ENCODE measurements at places on chromosomes 4 and X.

DNA sequence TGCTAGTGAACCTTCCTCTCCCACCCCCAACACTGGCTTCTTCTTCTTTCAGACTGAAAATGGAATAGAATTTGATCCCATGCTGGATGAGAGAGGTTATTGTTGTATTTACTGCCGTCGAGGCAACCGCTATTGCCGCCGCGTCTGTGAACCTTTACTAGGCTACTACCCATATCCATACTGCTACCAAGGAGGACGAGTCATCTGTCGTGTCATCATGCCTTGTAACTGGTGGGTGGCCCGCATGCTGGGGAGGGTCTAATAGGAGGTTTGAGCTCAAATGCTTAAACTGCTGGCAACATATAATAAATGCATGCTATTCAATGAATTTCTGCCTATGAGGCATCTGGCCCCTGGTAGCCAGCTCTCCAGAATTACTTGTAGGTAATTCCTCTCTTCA is 14.7 kb downstream of the TNMD start:
- no peak for DNase-seq

DNA sequence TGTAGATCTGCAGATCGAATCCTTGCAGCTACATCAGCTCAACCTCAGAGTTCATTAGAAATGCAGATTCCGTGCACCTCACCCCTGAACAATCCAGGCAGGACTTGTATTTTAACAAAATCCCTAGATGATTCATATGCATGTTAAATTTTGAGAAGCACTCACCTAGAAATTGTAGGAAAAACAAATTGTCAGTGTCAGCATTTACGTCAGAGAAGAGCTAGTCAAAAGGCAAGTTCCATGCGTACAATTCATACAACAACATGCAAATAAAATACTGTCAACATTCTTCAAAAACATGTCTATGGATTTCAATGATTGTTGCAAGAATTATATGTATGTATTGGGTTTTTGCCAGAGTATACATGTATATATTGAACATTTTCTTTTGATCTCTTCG is 504.5 kb downstream of the NLGN4X start:
- no peak for DNase-seq

GRCh38 chrX:140151316-140151715 is 186.0 kb upstream of the CXorf66 start:
- DNase-seq, result no peak

DNA sequence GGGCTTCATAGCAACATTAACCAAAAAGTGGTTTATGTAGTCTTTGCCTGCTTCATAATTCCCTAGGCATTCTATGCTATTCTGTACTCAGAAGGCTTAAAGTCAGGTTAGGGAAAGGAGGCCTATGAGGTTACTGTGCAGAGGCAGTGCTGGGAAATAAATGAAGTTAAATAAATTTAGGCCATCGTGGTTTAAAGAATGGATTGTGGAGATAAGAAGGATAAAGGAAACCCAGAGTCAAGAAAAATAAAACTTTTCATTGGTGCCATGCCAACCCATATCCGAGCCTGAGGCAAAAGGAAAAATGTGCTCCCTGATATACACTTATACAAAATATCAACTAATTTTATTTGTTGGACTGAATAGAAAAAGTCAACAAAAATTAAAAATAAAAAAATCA is 70.2 kb downstream of the AR start:
- DNase-seq, result no peak

GRCh38 chr4:7727749-7728148 is 211.9 kb downstream of the AFAP1 start:
- no peak for DNase-seq

- DNase-seq, result no peak
These were observed 134.7 kb downstream of the DCLK2 start for GRCh38 chr4:150212927-150213326.

DNA sequence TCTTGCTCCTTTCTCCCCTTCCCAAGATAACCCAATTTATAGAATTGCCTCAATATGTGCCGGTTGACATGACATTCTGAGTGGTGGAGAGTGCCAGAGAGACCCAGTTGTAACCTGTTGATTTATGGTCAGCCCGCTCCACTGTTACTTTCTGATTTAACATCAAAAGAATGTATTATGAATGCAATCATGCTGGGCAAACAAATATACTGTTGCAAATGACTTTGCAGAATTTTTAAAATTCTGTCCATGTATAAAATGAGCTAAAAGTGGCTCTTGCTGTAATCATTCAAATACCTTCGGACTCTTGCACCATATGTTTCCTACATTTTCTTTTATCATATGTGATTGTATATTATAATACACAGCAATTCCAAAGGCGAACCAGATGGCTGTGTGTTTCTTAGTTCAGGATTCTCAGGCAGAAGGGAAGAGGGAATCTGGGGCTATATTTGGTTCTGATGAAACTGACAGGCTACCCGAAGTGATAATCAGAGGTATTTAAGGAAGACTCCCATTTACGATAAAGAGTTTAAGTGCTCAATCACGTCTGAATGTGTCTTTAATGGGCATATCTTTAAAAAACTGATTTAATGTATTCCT is 131.7 kb downstream of the CLCN4 start:
- no peak for DNase-seq

DNA sequence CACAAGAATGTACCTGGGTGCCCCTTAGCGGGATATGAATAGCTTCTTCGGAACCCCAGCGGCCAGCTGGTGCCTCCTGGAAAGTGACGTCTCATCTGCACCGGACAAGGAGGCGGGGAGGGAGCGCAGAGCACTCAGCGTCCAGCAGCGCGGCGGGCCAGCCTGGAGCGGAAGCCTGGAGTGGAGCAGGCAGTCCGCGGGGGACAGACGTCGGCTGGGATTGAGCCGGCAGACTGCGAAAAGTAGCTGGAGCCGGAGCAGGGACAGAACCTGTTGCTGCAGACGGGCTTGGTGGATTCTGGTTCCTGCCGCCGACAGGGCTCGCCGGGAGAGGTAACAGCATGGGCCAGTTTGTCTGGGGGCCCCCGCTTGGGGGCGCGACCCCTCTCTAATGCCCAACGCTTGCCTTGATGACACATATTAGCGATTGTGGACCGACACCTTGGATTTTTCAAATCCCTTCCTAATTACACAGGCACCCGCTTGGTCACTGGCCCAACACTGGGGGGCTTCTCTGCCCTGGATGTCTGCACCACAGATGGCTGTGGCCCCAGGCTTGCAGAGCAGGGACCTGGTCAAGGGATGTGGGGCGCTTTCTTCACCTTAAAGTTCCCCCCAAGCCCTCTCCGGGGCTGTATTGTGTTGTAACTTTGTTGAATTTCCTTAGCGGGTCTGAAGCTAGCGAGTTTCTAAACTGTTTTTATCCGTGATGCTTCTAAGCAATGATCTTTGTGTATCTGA is at the start of gene NPFFR2:
NPFFR2 (plus strand) TSS at position 133 of the 741 bp plus-strand sequence. CDS start 96,592 bp downstream, outside the sequence.
- no peak for DNase-seq

- no peak for DNase-seq
These were observed 53.2 kb upstream of the NR3C2 start for GRCh38 chr4:148495463-148495862.

GRCh38 chr4:182918044-182918607 is 940 bp upstream of the DCTD start:
- no peak for DNase-seq

DNA sequence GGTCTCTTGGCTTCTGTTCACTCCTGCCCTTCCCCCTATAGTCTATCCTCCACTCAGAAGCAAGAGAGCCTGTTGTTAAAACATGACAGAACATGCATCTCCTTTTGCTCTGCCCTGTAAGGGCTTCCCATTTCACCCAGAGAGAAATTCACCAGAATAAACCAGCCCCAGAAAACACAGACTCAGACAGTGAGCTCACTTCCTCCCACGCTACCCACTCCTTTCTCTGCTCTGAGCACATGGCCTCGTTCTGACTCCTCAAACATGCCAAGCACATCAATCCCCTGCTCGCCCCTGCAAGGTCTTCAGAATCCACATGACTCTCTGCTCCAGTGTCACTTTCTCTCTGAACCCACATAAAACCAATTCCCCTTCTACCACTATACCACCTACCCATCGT is 50.4 kb downstream of the MID1 start:
- DNase-seq, result no peak

DNA sequence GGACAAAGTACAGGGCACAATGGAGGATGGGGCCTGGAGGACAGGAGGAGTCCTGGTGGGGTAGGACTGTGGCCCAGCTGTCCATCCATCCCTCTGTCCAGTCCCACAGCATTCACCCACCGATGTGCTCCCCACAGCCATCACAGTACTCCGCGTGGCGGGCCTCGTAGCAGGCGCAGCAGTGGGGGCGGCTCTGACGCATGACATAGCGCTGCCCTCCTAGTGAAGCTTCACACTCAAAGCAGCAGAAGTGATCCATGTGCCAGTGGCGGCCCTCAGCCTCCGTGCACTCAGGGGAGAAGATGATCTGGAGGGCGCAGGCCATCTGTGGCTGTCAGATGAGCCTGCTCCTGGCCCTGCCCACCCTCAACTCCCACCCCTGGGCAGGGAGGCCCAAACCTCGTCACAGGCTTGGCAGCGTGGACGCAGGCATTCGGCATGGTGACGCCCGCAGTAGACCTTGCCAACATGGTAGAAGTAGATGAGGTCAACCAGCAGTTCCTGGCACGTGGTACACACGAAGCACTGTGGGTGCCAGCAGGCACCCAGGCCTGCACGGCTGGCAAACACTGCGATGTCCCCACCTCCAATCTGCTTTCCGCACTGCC is 6.3 kb downstream of the PLP2 start:
- DNase-seq, result no peak

DNA sequence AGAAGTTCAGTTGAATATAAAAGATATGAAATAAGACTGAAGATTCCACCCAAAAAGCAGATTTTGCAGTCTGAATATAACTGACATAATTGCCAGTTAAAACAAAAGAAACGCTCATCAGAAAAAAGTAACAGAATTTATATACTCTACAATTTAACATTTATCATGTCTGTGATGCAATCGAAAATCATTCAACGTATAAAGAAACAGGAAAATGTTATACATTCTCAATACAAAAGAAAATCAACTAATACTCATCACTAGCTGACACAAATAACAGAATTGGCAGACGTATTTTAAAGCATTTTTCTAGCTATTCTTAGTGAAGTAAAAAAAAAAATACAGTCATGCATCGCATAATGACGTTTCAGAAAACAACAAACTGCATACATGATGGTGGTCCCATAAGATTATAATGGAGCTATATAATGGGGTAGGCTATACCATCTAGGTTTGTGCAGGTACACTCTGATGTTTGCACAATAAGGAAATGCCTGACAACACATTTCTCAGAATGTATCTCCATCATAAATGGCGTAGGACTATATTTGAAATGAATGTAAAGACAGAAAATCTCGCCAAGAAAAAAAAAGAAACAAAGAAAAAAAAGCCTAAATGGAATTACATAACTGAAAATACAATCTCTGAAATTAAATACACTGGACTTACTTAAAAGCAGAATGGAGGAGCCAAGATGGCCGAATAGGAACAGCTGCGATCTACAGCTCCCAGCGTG is 34.3 kb downstream of the OR13H1 start:
- no peak for DNase-seq

DNA sequence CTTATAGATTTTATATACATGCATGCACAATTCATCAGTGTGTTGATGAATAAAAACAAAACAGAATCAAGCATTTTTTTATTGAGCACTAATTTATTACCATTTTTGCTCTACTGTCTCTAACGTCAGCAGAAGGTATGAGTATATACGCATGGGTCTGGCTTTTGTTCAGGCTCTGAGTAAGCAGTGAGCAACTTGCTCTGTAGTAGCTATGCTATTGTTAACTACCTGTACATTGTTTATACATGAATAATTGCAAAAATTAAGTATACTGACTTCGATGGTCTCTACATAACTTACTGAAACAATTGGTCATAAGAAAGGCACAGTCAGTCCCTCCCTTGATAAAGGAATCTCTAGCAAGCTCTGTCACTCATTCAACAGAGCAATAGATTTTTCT is 122.9 kb downstream of the RS1 start:
- DNase-seq, result no peak

GRCh38 chrX:47611926-47612325 is 7.7 kb downstream of the SYN1 start:
- DNase-seq, result no peak

- no peak for DNase-seq
These were observed 2547.7 kb downstream of the ARAP2 start for GRCh38 chr4:33696586-33696985.

- DNase-seq, result peak; percentile 57
These were observed 5.9 kb downstream of the ZFYVE28 start for GRCh38 chr4:2412534-2412884.

DNA sequence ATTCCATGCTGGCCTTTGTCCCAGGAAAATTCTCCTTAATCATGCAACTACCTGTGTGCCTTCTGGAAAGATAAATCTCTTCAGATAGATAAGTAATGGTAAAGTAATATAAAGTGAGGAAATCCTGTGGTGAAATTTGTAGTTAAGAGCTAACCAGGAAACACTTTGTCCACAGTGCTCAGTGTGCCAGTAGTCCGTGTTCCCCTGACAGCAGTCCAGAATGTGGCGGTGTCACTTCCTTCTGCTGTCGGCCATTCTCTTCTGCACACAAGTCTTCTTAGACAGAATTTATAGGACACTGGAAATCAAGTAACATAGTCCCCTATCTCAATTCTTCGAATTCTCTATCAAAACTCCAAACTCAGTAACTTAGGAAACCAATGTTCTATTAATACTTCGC is 5.7 kb upstream of the CXXC4 start:
- DNase-seq, result no peak

GRCh38 chr4:94819371-94820168 is 61.8 kb downstream of the BMPR1B start:
- DNase-seq, result no peak

- DNase-seq, result no peak
These were observed 33.9 kb upstream of the RTL3 start for GRCh38 chrX:78693012-78693411.

GRCh38 chrX:48848847-48849246 is 13.4 kb upstream of the PCSK1N start:
- no peak for DNase-seq

GRCh38 chr4:55820279-55820678 is 689 bp downstream of the EXOC1L start:
- no peak for DNase-seq

GRCh38 chrX:68658530-68658929 is 11.1 kb downstream of the STARD8 start:
- no peak for DNase-seq

- DNase-seq, result peak; percentile 32
These were observed 2.3 kb downstream of the SH3TC1 start for GRCh38 chr4:8201321-8201781.

- no peak for DNase-seq
These were observed 34.1 kb downstream of the ADH5 start for GRCh38 chr4:99054428-99054994.

DNA sequence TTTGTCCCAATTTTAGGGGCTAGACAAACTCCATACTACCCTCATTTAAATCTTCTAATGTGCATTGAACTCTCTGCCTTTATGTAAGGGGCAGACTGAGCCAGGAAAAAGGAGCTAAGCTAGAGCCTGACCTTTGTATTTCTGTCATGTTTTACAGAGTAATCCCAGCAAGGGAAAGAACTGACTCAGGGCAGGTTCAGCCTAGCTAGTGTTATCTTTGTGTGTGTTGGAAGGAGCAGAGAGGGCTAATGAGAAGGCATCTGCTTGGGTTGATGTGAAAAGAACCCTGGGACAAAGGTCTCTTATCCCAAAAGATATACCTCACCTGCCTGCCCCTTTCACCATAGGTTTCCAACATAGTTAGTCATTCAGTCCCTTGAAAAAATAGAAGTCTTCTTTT is 31.7 kb downstream of the IGSF1 start:
- no peak for DNase-seq

- DNase-seq, result no peak
These were observed 18.9 kb downstream of the CAMK2D start for GRCh38 chr4:113742643-113743042.

All from activated CD4-positive, alpha-beta T cell treated with anti-CD3 and anti-CD28 coated beads, Interleukin-2, amount 50 U/mL, for 1 hour (primary cell).